ENCODE measurements at places on chromosomes 3 and 15.
A peak's percentile ranks its signal among the peaks of the same experiment; 100 is the strongest.

GRCh38 chr3:48715174-48715800 is 1.7 kb downstream of the IP6K2 start:
- DNase-seq = no peak

DNA sequence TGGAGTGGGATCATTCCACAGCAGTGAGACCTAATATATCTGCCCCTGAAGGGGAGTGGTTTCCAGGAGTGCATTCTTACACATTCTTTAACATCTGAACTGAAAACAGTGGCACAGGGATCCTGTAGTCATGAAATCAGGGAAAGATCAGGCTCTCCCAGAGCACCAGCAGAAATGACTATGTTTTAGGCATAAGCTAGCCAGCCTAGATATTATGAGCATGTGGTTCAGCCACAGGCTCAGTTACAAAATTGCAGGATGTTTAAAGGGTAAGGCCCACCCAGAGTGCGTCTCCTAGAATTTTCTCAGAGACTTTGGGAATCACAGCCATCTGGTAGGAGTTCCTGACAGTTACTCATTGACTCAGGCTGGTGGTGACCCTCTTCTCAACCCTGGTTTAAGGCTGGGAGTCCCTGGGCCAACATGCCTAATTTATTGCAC is 20.9 kb downstream of the FSTL1 start:
- DNase-seq = no peak

DNA sequence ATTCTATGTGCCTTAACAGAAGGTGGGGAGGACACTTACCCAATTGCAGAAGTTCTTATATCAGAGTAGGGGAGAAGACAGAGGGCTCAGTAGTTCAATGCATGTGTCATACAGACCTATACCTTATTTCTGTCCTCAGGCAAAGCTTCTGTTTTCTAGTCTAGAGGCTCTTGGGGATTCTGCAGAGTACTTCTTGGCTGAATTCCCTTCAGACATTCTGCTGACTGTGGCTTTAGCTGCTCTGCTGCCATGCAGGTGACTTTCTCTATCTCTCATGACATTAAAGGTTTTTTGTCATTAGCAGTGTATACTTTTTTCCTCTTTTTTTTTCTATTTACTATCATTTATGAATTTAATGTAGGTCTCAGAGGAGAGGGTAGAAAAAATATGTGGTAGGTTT is 172.8 kb upstream of the PLSCR5 start:
- no peak for DNase-seq

DNA sequence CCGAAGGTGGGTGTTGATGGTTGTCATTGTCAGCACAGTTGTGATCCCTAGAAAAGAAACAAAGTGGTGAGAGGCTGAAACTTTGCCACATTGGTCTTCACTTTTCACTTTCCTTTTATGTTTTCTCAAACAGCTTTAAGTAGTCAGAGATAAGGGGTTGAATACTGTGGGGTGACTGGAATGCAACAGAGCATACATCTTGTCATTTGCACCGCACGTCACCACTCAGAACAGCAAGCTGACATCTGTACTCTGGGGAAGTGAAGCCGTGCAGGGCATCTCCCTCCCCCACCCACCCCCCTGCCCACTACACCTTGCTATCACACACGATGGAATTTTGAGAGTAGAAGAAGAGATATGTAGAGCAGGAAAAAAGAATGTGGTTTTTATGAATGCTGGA is 211.7 kb downstream of the GABRB3 start:
- no peak for DNase-seq

GRCh38 chr15:58486564-58486963 is 54.8 kb downstream of the LIPC start:
- no peak for DNase-seq

DNA sequence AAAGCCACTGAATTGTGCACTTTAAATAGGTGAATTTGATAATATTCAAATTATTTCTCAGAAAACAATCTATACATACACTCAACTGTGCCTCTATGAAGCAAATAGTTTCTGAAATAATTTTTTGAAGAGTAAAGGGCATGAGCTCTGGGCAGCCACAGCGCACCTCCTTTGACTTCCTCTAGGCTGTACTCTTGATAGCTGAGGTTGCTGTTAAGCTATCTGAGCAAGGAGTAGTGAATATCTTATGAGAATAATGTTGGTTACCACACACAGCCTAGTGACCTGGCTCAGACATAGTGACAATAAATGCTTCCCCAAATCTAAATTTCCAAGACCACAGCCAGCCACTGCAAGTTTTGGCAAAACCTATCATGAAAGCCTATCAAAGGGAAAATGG is 11.6 kb upstream of the SEC61A1 start:
- no peak for DNase-seq

DNA sequence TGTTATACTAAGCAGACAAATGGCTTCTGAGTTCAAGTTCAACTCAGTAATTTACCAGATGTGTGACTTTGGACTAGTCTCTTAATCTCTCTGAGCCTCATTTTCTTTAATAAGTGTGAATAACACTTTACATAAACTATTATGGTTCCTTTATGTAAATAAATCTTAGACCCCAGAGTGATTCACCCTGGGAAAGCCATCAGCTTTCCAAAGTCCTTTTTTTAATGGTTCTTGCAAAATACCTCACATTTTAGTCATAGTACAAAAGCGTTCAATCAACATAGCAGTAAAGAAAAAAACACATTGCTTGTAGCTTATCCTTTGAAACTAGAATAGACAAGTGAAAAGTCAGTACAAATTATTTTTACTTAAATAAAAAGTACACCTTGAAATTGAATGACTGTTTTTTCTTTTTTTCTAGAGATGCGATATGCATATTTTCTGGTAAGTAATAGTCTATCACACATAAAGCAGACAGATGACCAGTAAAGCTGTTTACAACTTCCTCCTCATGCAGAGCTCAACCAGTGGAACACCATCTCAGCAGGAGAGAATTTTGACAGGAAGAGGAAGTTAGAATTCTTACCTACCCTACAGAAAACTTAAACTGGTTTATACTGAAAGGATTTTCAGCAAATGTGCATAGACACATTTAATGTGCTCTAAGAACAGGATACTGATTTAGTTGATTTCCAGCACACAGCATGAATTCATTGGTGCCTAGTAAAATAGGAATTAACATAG is 123.0 kb upstream of the AGBL1 start:
- no peak for DNase-seq

GRCh38 chr3:67015702-67016484 is 17.8 kb downstream of the KBTBD8 start:
- DNase-seq = no peak

GRCh38 chr3:16940769-16941700 is 56.3 kb downstream of the PLCL2 start:
- DNase-seq = no peak

DNA sequence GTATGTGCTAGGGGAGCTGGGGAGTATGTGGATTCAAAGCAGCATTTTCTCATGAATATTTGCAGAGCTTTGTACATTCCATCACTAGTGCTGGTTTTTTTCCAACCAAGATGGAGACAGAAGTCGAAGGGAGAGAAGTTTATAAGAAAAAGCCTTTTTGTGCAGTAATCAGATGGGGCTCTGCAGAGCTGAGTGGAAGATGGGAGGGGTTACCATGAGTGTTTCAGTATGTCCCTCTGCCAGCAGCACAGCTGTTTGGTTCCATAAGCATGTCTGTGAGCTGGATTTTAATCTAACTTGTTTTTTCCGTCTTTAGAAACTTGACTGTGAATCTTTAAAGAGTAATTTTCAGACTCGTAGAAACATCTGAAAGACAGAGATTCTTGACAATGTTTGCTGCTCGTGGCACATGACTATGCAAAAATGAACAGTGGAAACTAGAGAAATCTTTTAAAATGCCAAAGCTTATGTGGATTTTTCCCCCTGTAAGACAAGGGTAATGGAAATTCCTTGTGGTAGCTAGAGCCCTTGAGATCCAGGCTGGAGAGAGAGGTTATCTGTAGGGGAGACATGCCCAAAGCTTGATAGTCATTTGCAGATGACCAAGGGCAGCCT is 20.3 kb downstream of the STARD9 start:
- DNase-seq = no peak

DNA sequence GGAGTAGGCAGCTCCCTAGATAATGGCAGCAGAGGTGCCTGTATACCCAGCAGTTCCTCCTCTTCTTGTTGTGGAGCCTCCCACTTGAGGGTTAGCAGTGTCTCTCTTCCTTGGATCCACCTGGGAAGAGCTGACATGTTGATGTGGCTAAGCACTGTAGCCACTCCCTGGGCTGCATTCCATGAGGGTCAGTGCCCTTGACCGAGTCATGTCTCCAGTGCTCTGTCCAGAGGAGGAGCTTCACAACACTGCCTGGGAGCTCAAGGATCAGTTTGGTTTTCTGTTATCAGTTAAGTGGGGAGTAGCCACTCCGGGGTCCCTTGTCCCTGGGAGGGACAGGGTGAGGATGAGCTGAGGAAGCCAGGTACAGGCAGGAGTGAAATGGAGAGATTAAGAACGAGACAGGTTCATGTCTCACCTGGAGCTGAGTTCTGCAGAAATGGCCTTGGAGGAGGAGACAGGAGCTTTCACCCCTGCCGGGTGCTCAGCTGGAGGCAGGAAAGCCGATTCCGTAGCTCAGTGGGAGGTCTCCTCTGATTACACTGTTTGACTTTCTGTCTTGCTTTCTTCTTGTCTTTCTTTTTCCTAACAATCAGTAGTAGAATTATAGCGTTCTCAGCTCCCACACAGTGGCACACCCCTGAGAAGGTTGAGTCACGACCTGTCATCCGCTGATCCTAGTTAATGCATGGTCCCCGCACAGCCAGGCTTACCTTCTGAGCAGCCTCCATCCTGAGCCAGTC is 57.9 kb upstream of the SEC22A start:
- DNase-seq = no peak

DNA sequence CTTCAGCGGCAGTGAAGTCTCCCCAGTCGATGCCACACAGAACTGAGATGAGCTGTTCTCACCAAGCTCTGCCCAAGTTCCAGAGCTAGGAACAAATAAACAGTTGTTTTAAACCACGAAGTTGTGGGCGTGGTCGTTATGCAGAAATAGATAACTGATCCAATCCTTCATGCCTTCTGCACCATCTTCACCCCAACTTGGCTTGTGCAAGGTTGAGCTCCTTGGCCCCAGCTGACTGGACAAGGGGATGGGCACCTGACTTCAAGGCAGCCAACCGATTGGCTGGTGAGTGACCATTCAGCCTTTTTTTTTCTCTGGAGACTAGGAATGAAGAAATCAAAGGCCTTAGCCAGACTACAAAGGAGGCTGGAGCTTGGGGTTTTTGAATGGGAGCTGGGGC is 23.9 kb downstream of the LINGO1 start:
- no peak for DNase-seq

GRCh38 chr3:21132896-21133295 is 618.1 kb downstream of the ZNF385D start:
- DNase-seq = no peak

DNA sequence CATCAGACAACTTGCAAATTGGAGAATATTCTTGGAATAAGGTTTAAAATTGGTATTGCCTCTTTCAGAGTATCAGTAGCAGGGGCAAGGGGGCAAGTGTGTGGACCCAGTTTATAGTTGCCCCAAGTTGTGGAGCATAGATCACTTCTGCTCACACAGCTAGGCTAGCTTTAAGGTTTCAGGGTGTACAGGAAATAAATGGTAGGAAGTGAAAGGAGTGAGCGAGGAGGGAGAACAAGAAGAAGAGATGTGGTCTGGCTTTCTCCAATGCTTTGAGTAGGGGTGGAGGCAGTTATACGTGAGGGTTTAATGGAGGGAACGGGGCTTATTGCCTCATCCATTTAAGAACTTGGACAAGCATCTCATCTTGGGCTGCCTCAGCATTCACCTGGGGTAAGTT is 290.0 kb upstream of the CFAP20DC start:
- no peak for DNase-seq

DNA sequence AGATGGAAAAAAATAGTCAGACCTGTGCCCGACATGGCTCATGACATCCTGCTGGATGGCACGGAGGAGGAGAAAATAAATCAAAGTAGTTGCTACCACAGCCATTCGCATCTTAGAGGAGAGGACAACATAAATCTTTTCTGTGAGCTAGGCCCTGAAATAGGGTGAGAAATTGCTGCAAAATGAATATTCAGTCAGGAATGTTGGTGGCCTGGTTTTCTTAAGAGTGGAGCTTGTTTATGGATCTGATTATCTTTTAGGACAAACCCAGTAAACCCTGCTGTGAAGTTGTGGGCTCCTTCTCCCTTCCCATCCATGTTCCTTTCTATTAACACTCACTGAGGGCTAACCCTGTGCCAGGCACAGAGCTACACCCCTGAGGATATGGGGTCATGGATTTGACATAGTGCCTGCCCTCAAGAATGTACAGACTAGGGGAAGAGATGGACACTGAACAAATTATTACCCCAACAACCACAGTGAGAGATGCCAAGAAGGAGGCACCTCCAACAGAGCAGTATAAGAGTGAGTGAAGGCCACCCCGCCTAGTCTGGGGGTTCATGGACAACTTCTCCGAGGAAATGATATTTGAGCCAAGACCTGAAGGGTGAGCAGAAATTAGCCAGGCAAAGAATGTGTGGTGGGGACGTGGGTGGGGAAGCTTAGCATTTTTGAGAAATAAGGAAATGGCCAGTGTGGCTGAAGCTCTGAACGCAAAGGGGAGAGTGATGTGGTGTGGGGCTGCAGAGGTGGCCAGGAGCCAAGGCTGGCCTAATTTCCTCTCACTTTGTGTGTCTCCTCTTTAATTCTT is 68.9 kb upstream of the ARL8B start:
- DNase-seq = peak; percentile 21

DNA sequence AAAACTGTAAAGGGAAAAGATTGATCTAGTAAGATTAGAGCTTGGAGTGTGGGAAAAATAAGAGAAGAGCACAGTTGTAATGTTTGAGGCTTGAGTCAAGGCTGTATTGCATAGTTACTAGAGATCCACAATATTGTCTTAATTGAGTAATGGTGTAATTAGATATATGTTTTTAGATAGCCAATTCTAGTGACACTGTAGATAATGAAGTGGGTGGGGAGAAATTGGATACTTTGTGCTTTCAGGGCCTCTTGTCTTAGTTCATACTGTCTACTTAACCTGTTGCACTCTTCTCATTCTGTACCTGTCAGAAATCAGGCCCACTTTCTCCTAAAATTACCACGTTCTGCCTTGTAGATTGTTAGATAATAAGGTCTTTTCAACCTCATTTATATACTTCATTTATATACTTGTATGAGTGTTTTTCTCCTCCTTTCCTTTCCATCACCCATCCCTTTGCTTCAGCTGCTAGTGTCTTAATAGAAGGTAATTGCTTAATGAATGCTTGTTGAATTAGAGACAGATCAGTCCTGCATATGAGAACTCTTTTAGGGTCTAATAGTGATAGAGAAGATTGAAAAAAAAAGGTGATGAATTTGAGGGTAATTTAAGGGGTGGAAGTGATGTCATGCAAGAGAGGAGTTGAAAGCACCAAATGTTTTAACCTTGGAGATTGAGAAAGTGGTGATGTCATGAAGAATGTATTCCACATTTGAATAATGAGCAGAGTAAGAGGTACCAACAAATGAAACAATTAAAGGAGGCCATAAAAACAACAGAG is 32.0 kb downstream of the PIK3CA start:
- no peak for DNase-seq

All from CD14-positive monocyte (primary cell).